ENCODE measurements at places on chromosomes 1 and 21.

DNA sequence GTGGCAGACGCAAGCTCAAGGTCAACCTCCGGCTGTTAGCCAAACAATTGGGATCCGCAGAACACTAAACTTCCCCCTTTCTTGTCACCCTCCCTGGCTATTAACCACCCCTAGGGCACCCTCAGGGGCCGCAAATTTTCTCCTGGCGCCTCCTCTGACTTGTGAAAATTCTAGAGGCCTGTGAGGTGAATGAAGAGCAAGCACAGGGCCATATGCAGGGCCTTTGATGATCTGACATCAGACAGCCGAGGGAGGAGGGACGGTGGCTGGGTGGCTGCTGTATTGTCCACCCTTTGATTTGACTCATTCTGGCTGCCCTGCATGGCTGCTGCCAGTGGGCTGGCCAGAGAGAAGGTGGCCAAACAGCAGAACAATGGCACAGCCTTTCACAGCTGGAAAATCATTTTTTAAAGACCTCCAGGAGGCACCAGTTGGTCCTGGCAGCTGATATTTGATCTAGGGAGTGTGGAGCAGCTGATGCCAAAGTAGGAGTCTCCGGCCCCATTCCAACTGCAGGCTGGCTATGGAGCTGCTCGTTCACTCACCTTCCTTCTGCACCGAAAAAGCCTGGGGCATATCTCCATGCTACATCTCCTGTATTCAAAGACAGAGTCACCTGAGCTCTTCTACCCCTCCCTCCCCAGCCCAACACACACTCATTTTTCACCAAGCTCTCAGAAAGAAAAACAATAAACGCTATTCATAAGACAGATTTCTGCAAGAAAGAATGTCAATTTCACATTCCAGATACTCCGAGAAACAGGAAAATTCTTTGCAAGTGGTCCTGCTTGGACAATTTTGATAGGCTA lies 44.9 kb upstream of the BARHL2 start:
- DNase-seq = no peak

DNA sequence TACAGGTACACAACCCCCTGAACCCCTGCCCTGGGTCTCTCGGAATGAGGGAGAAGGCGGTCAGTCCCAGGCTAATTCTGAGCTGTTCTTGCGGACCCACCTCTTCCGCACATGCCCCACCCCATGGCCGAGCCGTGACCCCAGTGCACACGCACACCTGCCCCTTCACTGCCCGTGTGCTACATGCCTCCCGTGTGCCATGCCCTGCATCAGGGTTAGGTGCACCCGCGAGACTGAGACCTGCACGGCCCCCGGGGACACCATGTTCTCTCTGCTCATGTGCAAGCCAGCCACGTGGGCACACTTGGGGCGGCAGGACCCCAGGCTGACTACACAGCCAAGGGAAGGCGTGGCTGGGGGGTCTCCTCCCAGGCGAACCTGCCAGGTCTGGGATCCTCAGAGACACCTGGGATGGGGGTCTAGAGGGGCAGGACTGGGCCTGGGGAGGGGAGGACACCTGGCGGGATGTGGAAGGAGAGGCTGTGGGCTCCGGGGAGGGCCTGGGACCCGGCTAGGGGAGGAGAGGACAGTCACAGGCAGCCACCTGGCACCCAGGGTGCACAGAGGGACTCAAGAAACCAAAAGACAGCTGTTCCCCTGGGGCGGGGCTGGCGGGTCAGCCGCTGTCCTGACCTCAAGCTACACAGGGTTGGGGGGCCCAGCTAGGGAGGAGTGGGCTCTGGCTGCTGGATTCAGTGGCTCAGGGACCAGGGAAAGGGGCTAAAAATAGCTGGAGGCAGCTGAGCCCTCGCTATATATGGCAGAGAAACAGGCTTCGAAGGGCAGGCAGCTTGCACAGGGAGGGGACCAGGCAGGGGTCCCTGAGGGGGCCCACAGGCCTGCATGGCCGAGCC lies 133.4 kb downstream of the CASZ1 start:
- DNase-seq = no peak

DNA sequence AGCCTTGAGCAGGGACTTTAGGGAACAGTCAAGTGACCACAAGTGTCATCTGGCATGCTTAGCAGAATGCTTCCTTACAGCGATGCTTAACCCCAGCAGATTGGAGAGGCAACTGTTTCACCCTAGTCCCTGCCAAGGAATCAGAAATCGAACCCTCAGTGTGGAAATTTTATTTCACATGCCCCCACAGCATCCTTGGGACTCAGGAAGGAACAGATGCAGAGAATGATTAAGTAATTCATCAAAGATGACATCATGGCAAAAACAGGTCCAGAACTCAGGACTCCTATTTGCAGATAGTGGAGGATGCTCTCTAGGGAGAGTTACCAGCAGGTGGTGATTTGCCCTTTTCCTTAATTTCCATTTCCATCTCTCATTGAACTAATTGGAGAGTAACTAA lies 333.0 kb upstream of the KAZN start:
- DNase-seq = no peak

DNA sequence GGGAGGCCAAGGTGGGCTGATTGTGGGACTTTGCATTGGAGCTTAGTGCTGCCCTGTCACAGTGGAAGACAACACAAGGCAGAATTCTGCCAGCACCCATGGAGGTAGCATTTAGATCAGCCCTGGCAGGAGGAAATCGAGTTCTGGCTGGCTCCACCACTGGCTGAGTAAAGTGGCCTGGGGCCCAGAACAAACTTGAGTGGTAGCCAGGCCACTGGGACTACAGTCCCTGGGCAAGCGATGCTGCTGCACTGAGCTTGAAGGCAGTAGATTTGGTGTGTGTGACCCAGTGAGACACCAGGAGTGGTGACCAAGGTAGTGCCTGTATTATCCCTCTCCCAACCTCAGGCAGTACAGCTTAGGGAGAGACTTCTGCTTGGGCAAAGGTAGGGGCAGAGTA lies 22.5 kb upstream of the UHMK1 start:
- DNase-seq = no peak

- no peak for DNase-seq
These were observed 6.2 kb downstream of the COQ8A start for GRCh38 chr1:226946285-226946684.

GRCh38 chr1:7826363-7826762 lies 26.5 kb downstream of the UTS2 start:
- DNase-seq = no peak

- DNase-seq = no peak
These were observed 9.2 kb upstream of the PLEKHG5 start for GRCh38 chr1:6500544-6501278.

All from activated CD8-positive, alpha-beta memory T cell treated with anti-CD3 and anti-CD28 coated beads for 1 hour (primary cell).